ENCODE measurements at places on chromosomes 16 and 17. TPM values are rescaled to one million over a fixed set of nuclear protein-coding genes. Genes with fewer than 3 reads are reported as not detected.

Gene COASY
- total RNA-seq: 5.9 TPM

Gene DHRS11
- 8.1 TPM for total RNA-seq

Gene KRTAP4-1
- total RNA-seq: not detected

Gene PSMB10
- 11.6 TPM for total RNA-seq

Gene WNT9B
- not detected for total RNA-seq

Gene SLC47A1
- 1.6 TPM for total RNA-seq

Gene ITGB4
- total RNA-seq: 2.5 TPM

Data from parietal lobe (tissue), 2 donors.